NCI-H1048 (cell line): ENCODE measurements at places on chromosomes 1 and 21.
A peak's percentile ranks its signal among the peaks of the same experiment; 100 is the strongest.

DNA sequence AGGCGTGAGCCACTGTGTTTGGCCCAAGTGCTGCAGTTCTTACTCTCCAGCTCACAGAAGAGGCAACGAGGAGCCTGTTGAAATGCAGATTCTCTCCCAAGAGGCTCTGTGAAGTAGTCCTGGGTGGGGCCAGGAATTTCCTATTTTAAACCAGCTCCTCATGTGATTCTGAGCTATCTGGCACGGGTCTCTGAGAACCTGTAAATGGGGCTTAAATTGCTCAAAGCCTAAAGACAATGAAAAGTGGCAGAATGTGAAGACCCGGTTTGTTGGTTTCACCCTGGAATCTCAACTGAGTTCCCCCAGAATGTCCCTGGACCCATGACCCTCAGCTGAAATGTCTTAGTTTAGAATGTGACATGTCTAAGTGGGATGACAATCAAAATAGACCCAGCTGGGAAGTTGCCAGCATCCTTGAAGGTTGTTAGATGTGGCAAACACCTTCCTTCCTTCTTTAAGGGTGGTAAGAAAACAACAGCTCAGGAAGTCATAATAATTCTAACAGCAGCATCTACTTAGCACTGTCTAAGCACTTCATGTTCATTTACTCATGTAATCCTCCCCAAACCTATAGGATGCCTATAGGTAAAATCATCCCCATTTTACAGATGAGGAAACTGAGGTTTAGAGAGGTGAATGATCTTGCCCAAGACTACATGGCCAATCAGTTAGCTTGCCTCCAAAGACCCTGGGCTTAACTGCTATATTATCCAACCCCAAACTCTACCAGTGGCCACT, 20.9 kb upstream of the ATP5PO start:
- no peak for DNase-seq

GRCh38 chr1:94000510-94001282, 91.5 kb upstream of the GCLM start:
- DNase-seq = no peak

- DNase-seq = no peak
Observed at GRCh38 chr1:109845658-109846057, 65.0 kb upstream of the CSF1 start.

DNA sequence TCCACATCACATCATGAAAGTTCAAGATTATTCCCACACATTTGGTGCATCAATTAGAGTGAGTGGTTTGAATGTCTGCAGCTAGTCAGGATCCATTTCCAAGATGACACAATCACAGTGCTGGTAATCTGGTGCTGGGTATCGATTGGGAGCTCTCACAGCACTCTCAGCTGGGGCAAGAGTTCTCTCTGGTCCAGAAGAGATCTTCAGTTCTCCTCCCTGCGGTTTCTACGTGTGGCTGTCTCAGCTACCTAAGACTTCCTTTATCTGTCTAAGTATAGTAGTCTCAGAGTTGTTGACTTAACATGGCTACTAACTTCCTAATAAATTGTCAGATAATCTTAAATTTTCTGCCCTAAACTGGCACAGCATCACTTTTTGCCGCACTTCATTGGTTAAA, 358.0 kb upstream of the BRINP3 start:
- no peak for DNase-seq

GRCh38 chr21:21807598-21807903, 809.3 kb downstream of the NCAM2 start:
- no peak for DNase-seq

- DNase-seq = no peak
Observed at GRCh38 chr1:58211869-58212268, 334.7 kb downstream of the OMA1 start.

DNA sequence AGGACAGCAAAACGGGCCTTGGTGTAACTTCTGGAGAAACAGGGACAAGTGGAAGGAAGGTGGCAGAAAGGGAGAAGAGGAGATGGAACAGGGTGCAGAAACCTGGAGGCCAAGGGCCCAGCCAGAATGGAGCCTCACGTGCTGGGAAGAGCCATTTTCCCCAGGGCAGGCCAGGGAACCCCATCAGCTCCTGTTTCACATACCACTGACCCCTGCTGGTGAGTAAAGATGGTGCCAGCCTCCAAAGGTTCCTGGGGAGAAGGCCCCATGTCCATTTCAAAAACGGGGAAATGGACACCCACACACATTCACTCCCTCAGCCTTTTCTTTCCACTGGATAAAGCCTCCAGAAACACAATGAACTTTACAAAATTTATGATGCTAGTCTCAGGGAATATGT, 57.6 kb upstream of the JUN start:
- no peak for DNase-seq

DNA sequence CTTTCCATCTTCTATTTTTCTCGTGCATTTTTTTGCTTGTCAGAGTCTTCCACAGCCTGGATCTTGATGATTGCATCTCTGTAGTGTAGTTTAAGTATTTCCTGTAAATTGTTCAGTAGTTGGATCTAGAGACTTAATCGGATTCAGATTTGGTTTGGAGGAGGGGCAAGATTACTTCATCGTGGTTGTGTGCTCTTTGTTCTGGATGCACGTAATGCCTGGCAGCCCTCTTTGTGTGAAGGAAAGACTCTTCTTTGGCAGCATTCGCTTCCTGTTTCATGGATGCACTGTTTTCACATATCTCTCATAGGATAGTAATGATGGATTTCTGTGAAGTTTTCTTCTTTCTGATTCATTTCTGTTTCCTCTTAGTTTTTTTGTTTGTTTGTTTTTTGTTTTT, 14.2 kb downstream of the SEMA4A start:
- DNase-seq = no peak

DNA sequence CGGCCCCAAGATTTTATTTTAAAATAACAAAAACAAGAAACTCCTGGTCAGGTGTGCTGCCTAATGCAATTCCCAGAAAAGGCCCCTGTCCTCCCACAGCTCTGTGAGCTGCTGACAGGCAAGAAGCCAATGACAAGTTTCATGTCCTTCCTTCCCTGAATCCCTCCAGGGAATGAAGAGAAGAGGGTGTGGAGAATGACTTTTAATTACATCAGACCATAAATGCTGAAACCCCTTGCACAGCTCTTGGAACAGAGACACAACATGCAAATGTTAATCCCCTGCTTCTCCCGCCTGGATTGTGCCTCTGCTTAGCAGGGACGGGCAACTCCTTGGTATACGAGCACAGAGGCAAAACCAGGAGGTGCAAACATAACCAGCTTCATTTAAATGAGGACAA, 228.1 kb upstream of the CAMK1G start:
- DNase-seq = no peak

DNA sequence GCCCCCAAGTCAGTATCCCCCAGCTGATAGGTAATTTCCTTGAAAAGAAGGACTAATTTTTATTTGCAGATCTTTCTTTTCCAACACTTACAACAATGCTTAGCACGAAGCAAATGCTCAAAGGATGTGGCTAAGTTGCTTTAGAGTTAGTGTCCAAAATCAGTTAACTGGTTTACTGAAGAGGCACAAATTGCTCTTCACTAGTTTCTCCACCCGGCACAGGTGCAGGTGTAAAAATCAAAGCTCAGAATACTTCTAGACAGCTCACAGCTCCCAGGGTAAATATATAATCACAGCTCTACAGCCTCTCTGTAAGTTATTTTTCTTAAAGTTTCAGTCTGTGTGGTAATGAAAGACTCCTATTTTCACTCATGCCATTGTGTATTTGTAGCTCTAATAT, 361.8 kb downstream of the NEGR1 start:
- DNase-seq = no peak

DNA sequence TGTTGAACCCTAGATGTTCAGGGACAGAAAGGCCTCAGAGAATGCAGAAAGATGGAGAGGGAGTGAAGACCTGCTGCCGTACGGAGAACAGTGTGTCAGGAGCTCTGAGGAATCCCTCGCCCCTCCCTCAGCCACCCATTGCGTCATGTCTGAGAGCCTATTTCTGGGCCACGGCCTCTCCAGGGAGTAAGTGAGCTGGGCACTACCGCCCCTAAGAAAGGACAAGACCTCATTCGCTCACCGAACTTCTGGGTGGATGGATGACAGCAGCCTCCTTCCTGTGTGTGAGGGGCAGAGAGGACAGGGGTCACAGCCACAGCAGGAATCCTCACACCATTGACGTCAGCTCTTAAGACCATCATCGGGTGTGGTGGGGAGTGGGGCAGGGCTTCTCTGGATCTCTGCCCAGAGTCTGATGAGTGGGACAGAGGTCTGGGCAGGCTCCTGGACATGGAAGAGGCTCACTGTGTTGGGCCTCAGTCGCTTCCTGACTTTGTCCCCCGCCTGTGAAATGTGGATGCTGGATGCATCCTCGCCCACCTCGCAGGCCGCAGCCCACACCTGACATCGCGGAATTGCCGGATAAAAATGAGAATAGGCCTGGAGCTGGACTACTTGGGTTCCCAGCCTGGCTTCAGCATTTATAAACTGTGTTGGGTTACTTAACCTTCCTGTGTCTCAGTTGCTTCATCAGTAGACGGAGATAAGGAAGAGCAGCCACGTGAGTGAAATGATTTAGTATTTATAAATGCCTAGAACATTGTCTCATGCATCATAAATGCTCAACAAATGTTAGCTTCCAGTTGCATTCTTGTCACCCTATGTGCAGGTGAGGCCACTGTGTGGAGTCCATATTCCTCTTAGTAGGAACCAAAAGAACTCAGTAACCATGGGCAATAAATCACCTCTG, 238.6 kb downstream of the TRABD2B start:
- DNase-seq = no peak

- no peak for DNase-seq
Observed at GRCh38 chr1:233865902-233866301, 38.6 kb upstream of the SLC35F3 start.

- DNase-seq = no peak
Observed at GRCh38 chr21:43864962-43865539, at the start of gene AGPAT3. Gene AGPAT3 (plus strand): TSS chr21:43865223. CDS start chr21:43959682, 94,459 bp downstream.

DNA sequence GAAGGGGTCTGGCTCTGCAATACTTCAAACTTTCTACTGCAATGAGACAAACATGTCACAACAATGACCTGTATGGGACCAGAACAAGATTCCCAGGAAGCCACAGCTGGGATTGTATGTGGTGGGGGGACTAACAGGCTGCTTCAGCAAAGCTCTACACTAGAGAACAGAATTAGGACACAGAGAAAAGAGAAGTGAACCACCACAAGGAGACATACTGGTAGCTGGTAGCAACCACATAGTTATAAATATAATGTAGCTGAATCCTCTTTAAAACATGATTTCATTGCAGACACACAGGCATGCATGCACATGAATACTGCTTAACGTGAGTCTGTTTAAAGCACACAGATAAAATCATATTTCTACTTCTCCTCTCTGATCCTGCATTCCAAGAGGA, 3.5 kb upstream of the ILDR2 start:
- no peak for DNase-seq

DNA sequence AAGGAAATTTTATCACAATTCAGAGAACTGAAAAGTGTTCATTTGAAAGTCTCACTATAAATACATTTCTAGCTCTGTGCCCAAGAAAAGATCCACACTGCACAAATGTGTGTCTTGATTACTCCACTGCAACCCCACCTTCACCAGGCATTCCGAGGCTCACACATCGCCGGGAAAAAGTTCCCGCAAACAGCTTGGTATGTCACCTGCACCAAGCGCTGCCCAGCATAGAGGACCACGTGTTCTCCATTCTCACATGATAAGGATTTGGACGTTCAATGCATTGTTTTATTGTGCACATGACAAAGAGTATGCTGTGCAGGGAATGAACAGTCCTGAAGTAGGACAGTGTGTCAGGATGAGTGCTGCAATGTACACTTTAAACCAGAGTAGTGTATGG, 70.1 kb downstream of the ERG start:
- DNase-seq = no peak

GRCh38 chr1:1574721-1575537, at the start of gene SSU72:
Gene SSU72 (minus strand): TSS chr1:1574863. CDS start chr1:1574557, 306 bp downstream.
- DNase-seq = peak; percentile 76

DNA sequence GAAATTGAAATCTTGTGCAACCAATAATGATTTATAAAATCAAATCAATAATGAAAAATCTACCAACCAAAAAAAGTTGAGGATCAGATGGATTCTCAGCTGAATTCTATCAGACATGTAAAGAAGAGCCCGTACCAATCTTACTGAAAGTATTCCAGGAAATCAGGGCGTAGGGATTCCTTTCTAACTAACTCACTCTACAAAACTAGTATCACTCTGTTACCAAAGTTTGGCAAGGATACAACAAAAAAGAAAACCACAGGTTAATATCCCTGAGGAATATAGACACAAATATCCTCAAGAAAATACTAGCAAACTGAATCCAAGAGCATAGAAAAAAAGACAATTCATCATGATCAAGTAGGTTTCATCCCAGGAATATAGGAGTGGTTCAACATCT, 52.8 kb upstream of the ADGRL4 start:
- no peak for DNase-seq

DNA sequence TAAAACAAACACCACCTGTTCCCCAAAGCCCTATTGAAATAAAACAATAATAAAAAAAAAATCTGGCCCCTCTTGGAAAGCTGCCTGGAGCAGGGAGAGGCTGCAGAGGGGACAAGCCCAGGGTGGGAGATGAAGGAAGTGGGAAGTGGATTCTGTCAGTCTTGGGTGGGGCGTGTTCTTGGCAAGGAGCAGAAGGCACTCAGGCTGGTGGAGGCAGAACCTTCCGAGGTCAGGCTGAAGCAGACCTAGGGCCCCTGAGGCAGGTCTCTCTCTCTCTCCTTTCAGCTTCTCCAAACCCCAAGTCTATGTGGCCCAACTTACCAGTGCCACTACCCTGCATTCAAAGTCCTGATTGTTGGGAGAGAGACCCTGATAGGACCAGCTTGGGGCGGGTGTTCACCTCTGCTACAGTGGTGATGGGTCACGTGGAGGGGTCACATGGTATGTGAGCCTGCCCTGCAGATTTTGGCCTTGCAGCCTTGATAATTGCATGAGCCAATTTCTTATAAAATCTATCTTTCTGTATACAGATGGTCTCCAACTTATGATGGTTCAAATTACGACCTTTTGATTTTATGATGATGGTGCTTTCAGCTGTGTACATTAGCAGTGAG, 145.4 kb upstream of the C1orf174 start:
- DNase-seq = no peak

- DNase-seq = no peak
Observed at GRCh38 chr21:26093122-26093521, 77.4 kb downstream of the APP start.

- no peak for DNase-seq
Observed at GRCh38 chr1:200911361-200911760, 16.7 kb downstream of the INAVA start.

DNA sequence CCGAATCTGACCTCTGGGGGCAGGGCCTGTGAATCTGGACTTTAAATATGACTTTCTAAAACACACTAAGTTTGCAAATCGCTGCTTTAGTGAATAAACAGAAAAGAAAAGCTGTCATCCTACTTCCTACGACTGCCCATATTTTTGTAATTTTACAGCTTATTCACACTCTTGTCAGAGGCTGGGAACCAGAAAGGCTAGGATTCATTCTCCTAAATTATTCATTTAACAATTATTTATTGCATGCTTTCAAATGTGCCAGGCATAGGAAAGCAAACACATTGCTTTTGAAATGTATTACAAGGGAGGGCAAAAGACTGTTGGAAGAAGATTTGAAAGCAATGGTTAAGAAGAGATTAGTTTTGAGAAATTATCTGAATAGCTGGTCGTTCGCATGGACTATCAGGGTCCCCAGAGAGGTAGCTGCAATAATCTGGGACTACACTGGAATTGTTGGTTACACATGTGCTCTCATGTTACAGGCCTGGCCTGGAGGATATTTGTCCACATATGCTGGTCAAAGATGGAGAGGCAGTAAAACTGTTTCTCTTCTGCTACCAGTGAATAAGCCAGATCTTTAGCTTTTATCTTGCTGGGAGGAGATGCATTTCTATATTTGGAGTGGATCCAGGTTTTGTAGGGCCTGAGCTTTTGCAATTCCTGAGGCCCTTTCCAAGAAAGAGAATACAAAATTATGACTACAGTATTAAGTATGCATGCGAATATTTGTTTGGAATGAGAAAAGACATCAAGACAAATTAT, 29.6 kb upstream of the SFPQ start:
- no peak for DNase-seq
